Activated effector memory CD4-positive, alpha-beta T cell treated with Interleukin-2 at 50 U/mL for 16 hours (primary cell): ENCODE measurements at places on chromosomes 4 and X.

DNA sequence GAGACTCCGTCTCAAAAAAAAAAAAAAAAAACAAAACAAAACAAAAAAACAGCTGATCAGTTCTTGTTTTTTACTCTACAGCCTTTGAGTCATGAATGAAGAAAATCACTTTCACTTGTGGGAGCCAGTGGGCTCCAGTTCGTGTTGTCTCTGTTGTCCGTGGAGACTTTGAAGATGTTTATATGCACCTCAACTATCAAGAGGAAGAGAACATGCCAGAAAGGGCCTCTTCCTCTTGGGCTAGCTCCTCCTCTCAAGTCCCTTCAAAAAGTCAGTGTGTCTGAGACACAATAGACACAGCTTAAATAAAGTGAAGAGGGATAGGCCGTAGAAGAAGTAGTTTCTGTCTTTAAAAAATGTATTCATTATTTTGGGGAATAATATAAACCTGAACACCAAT is 182.7 kb downstream of the KDR start:
- no peak for DNase-seq

DNA sequence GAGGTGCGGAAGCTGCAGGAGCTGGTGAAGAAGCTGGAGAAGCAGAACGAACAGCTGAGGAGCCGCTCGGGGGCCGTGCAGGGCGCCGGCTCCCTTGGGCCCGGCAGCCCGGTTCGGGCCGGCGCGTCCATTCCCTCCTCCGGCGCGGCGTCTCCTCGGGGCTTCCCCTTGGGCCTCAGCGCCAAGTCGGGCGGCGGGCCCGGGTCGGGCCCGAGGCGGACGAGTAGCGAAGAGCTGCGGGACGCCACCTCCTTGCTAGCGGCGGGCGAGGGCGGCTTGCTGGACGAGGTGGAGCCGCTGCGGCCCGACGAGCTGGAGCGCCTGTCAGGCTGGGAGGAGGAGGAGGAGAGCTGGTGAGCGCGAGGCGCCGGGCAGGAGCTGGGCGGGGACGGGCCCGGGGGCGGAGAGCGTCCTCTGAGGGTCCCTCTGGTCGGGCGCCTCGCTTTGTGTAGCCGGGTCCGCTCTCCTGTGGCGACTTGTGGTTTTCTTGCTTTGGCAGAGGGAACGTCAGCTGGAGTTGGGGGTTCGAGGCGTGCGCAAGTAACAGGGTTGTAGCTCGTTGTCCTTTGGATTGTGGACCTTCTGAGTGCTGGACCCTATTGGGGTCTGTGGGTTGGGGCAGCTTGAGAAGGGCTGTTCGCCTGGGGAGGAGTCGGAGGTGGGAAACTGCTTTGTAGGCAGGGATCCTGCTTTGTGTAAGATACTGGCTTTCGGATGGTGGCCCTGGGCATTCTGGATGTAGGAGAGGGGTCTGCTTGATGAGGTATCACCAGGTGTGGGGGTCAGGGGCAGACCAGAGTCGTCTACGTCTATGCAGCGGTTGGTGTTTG is 662 bp downstream of the SLAIN2 start:
- peak; percentile 6 for DNase-seq

DNA sequence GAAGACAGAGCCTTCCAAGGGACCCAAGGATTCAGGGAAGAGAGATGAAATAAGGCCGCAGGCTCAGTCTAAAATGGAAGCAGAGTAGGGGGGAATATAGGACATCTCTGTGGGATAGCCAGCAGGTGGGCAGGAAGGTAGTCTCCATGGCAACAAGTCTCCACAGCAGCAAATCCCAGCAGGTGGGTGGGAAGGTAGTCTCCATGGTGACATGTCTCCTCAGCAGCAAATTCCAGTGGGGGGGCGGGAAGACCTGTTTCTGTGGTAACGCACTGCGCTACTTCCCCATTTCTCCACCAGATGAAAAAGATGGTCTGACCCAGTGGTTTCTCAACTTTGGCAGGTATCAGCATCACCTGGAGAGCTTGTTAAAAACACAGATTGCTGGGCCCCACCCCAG is 18.3 kb downstream of the NLGN3 start:
- no peak for DNase-seq

DNA sequence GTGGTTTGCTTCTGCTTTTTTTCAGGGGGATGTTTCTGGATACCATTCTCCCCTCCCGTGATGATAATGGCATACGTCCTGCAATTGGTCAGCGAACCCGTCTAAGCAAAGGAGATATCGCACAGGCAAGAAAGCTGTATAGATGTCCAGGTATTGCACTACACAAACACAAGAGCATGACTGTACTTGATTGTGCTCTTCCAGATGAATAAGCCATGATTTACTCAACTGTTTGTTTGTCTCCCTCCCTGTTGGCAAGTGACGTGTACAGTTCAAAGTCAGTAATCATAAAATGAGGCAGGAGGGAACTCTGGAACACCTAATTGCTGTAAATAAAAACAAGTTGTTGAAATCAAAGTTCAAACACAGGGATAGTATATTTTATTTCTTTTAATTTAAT is 141.4 kb downstream of the TLL1 start:
- DNase-seq: no peak

- DNase-seq: no peak
These were observed 50.0 kb upstream of the TBC1D9 start for GRCh38 chr4:140806163-140806562.

- no peak for DNase-seq
These were observed 85.7 kb upstream of the EXOC1L start for GRCh38 chr4:55733932-55734331.

DNA sequence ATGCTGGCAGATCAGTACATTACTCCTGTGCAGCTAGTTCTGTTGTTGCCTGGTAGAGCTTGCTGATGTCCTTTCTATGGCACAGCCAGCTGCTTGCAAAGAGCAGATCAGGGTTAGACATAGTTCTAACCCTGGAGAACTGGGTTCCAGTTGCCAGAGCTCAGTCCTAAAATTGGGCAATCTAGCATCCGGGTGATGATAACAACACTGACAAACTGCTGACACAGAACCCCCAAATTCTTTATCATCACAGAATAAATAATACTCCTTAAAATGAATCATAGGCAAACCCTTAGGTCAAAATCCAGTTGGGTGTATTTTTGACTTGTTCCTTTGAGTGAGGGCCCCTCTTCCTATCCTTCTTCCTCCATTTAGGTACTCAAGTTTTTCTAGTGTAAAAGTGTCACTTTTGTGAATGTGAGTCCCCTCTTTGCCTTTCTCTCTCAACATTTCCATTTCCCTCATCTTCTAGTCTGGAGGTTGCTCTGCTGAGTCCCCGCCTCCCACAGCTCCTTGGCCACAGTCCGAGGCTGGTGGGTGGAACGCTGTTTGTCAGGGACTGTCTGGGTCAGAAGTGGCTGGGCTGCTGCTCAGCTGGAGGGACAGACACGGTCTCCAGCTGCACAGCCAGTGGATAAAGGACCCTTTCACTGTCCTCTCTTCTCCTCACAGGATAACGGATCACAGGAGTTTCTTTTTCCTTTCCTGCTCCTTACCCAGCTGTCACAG is 93.6 kb upstream of the RASGEF1B start:
- DNase-seq: no peak

DNA sequence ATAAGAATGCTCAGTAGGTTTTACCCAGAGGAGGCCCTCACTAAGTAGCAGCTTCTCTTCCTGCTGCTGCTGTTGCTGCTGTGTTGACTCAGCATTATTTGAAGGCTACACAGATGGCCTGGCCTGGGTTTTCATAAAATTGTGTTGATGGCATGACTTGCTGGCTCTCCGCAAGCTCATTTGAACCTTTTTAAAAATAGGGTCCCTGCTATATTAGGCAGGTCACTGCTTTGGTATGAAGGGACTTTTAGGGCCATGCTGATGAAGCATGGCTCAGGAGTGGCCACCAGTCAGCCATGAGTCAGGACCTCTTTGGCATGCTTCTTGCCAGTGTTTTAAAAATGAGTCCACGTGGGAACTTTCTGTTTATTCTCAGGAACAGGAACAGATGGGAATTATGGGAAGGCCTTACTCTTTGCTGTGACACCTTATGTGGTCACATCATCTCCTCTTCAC is 128.7 kb downstream of the MID1IP1 start:
- DNase-seq: no peak

GRCh38 chr4:185817403-185817818 is 5.4 kb upstream of the SORBS2 start:
- no peak for DNase-seq

DNA sequence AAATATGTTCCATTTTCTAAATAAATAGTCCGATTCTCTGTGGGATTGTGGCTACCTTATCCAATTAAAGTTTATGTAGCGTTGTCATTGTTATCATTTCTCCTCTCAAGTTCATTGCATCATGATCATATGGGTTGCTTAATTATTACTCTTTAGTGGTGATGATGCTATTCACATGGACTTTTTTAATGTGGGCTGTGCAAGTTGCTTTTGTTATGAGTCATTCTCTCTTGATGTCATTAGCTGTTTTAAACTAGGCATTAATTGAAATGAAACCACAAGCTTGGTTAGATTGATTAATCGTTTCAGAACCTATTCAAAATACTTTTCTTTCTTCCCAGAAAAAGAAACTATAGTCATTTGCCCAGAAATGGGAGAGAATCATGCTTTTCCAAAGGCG is 38.2 kb downstream of the NHS start:
- no peak for DNase-seq

DNA sequence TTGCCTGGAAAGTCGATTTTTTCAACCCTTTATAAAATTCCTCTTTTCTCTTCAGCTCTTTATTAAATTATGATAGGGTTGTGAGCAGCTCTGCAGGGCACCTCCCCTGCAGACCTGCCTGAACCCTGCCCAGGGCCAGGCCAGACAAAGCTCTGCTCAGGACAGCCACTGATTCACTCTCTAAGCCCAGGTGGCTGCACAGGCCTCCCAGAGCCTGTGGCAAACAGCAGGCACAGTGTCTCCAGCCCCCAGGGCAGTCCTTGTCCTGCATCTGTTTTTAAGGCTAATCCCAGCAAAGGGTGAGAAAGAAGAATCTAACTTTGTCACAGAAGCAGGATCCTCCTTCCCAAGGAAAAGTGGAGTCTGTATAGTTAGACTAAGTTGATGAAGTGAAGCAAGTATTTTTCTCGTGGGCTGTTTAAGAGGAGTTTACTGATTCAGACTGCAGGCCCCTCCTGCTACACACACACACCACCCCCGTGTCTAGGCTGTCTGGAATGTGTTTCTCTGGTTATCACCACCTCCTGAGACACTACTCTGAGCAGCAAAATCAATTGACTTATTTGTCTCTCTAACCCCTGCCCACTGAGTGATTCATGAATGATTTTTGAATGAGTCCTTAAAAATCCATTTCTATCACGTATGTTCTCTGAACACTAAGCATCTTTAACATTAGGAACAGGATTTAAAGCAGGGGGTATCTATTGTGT is 101.7 kb downstream of the CHIC2 start:
- DNase-seq: no peak

DNA sequence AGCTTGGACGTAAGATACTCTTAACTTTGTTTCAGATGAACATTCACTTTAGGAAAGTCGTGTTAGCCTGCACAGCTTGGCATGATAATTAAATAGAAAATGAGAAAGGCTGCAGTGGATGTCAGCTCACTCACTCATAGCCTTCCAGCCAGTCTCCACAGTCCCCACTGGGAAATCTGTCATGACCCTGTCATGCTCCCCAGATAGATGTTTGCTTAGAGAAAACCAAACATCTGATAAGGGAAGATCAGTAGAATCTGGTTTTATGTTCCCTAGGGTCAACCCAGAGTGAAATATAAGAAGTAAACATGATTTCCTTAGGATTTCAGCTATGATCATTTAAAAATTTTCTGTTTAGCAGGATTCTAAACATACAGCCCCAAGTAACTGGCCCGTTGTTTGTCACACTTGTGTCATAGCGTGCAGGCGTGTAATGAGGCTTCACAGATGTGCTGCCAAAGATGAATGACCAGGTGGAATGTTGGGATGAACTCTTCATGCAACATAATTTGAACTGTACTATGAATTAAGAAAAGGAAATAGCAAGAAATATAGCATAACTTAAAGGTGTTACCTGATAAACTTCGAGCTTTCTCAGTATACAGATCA is 180.1 kb downstream of the BANK1 start:
- no peak for DNase-seq

DNA sequence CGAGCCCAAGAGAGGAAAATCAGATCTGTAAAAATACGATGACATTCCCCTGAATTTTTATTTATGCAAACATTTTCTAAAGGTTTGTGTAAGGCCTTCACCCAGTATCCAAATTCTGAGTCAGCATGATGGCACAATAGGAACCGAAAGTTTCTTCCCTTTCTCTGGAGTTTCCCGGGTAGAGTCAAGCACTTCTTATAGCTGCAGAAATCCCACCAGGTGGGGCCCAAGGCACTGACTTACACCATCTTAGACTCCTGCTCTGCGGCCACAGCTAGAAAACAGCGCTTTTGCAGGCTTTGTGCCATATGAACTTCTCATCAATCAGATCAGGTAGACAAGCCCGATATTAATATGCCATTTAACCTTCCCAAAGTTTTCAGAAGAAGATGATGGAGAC is 13.4 kb downstream of the LEF1 start:
- no peak for DNase-seq

- DNase-seq: no peak
These were observed 158.1 kb upstream of the TENM3 start for GRCh38 chr4:182085051-182085480.

- DNase-seq: no peak
These were observed 163.2 kb downstream of the FRAS1 start for GRCh38 chr4:78220283-78220682.

DNA sequence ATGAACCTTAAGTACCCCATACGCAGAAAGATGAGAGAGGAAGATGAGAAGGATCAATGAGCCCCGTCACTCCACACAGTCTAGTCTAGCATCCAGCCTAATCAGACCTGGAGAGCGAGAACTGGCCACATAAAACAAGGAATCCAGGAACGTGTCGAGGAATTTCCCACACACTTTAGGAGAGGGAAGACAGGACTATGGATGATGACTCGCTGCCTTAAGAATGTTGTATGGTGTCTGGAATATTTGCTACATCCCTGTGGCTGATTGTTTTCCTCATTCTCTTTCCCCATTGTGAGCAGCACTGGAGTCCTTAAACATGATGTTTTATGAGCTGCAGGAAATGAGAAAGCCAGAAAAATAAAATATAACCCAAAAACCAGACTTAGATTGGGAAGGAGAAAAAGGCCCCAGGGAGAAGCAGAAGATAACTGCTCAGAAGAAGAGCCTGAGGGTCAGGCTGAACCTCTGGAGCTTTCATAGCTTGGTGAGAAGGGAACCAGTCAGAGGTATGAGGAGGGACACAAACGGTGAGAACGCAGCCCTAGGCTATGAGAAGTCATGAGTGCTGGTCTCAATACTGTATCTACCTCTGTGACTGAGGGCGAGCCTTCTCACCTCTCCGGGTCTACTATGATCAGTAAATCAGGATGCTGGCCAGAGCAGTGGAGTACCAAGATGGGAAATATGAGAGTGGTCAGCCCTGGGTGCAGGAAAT is 139.5 kb upstream of the NOCT start:
- no peak for DNase-seq

DNA sequence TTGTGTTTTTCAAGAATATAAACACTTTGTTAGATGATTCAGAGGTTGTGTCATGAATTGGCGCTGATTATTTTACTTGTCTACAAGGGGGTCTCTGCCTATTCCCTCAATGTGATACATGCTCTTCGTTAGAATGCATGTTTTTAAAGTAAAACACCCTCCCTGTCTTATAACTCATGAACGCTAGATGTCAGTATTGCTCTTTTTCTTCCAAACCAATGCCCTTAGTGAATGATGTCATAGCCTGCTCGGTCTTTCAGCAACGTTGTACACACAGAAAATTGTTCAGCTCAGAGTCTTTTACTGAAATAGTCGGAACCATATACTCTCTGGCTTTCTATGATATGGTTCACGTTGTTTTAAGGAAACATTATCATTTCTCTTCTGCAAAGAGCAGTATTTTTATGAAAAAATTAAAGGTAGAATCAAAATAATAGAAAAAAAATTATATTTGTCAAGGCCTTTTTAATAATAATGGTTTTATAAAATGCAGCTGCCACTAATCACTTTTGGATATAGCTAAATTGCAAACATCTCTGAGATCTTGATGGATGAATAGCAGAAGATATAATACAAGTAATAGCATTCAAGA is 292.9 kb downstream of the TLL1 start:
- DNase-seq: no peak
